ENCODE measurements at places on chromosomes 4 and X. TPM values are rescaled to one million over a fixed set of nuclear protein-coding genes. Genes with fewer than 3 reads are reported as not detected.

DNA sequence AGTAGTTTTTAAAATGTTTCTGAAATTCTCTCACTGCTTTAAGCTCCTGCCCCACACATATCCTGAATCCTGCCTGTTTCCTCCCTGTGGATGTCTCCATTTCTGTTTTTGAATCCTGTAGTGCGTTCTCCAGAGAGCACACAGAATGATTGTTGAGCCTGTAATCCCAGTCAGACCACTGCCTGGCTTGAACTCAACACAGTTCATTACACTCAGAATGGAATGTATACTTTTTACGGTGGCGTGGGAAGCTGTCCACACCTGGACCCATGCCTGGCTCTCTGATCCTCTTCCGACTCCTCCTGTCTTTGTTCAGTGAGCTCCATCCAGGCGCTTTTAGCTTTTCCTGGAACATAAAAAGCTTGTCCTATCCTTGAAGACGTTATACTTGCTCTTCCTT, 1217.0 kb upstream of the PRKX start:
- no peak overlapping the region for H3K4me3 ChIP-seq
- H3K4me1 ChIP-seq = no peaks in the 10 kb centered on the region
- H3K36me3 ChIP-seq = no peaks in the 10 kb centered on the region

DNA sequence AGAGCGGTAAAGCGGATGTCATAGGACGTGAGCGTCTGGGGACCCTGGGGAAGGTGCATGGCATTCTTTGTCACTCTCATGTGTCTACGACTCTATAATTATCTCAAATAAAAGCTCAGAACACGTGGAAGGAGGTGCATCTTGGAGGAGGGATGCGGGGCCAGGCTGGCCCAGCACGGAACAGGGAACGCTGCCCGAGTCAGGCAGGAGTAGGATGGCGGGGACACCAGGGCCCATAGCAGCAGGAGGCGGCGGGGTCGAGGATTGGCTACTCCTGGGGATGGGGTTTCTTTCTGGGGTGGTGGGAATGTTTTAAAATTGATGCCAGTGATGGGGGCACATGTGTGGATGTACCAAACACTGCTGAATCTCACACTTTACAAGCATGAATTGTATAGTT, 5.4 kb upstream of the HTRA3 start:
- no peak for DNase-seq
- no peak overlapping the region for H3K27ac ChIP-seq
- no peaks in the 10 kb centered on the region for H3K27me3 ChIP-seq
- H3K36me3 ChIP-seq = no peaks in the 10 kb centered on the region

DNA sequence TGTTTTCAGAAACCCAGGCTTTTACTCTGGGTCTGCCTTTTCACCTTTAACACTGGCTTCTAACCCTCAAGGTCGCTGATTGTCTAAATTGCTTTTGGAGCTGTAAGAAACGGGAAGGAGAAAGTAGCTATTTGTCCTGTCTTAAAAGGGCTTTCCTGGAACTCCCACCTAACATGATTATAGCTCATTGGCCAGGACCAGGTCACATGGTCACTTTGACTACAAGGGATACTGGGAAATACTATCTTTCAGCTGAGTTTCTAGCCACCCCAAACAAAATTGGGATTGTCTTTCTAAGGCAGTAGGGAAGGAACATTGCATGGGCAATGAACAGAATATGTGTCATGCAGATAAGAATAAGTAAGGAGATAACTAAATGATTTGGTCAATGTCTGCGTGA, 106.7 kb upstream of the ARHGAP24 start:
- H3K4me1 ChIP-seq = no peaks in the 10 kb centered on the region
- H3K27ac ChIP-seq = no peak overlapping the region
- no peaks in the 10 kb centered on the region for H3K27me3 ChIP-seq
- DNase-seq = no peak
- H3K4me3 ChIP-seq = no peak overlapping the region

- DNase-seq = no peak
- H3K27ac ChIP-seq = no peak overlapping the region
- H3K4me1 ChIP-seq = no peaks in the 10 kb centered on the region
- no peaks in the 10 kb centered on the region for H3K27me3 ChIP-seq
- H3K4me3 ChIP-seq = no peak overlapping the region
Measured at GRCh38 chrX:147923605-147924004, 11.9 kb downstream of the FMR1 start.

GRCh38 chr4:146265950-146266490, 51.7 kb downstream of the REELD1 start:
- no peaks in the 10 kb centered on the region for H3K4me1 ChIP-seq
- DNase-seq = no peak
- no peak overlapping the region for H3K4me3 ChIP-seq
- no peaks in the 10 kb centered on the region for H3K27me3 ChIP-seq
- no peak overlapping the region for H3K27ac ChIP-seq

GRCh38 chr4:176313596-176314336, 6.0 kb upstream of the SPCS3 start:
- H3K27me3 ChIP-seq = no peaks in the 10 kb centered on the region
- DNase-seq = no peak
- H3K36me3 ChIP-seq = no peaks in the 10 kb centered on the region
- no peaks in the 10 kb centered on the region for H3K4me1 ChIP-seq

GRCh38 chr4:21856754-21857153, 91.8 kb downstream of the KCNIP4 start:
- no peak overlapping the region for H3K4me3 ChIP-seq
- no peak overlapping the region for H3K27ac ChIP-seq
- H3K4me1 ChIP-seq = no peaks in the 10 kb centered on the region
- DNase-seq = no peak

GRCh38 chr4:92387459-92388069, 83.8 kb downstream of the GRID2 start:
- no peak overlapping the region for H3K4me3 ChIP-seq
- H3K36me3 ChIP-seq = no peaks in the 10 kb centered on the region
- DNase-seq = no peak
- no peaks in the 10 kb centered on the region for H3K27me3 ChIP-seq
- H3K4me1 ChIP-seq = no peaks in the 10 kb centered on the region
- H3K27ac ChIP-seq = no peak overlapping the region

DNA sequence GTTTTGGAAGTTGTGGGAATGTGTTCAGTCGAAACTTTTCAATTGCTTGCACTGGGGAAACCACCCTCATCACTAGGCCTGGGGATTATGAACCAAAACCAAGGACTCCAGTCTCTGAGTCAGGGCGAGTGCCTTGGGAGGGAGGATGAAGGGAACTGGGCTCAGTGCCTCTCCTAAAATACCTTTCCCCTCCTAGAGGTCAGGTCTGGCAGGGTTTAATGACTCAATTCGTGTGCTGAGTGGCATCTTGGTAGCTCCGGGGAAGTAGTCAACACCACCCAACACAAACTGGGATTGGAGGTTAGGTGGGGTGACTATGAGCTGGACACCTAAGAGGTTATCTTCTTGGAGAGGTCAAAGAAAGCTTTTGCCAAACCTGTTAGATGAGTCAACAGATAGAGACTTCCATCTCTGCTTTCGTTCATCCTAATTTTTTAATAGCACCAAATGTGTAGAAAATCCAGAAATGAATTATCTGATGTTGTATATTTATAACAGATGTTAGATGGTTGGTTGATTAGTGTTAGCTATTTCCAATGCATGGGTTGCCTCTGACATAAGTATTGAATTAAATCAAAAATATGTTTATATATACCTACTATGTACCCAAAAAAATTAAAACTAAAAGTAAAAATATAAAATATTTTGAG, 202.8 kb downstream of the SHROOM3 start:
- peak; percentile 73 for DNase-seq
- peaks cover 47% of the 10 kb centered on the region for H3K4me1 ChIP-seq
- H3K27ac ChIP-seq = peak overlapping the region; percentile 52
- H3K27me3 ChIP-seq = no peaks in the 10 kb centered on the region
- no peaks in the 10 kb centered on the region for H3K36me3 ChIP-seq
- H3K4me3 ChIP-seq = no peak overlapping the region

- no peaks in the 10 kb centered on the region for H3K4me1 ChIP-seq
- H3K36me3 ChIP-seq = no peaks in the 10 kb centered on the region
- no peak overlapping the region for H3K4me3 ChIP-seq
- no peaks in the 10 kb centered on the region for H3K27me3 ChIP-seq
- no peak overlapping the region for H3K27ac ChIP-seq
Measured at GRCh38 chr4:71377561-71377960, 38.7 kb downstream of the SLC4A4 start.

DNA sequence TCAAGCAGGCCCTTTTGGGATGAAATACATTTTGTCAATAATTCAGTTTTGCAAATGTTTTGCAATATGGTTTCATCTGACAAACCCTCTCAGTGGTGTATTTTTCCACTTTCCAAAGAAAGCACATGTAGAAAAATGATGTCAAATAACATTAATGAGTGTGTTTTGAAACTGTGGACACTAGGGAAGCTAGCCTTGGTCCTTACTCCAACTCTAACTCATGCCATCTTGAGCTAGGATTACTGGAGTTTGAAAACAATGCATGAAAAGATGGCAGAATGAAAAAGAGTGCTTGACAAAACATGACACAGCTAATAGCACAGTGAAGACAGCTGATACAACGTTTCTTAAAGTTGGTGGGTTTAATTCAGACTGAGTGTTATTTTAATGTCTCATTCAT, 41.4 kb downstream of the HAND2 start:
- no peak for DNase-seq
- no peaks in the 10 kb centered on the region for H3K36me3 ChIP-seq
- no peaks in the 10 kb centered on the region for H3K27me3 ChIP-seq
- peaks cover 29% of the 10 kb centered on the region for H3K4me1 ChIP-seq
- H3K27ac ChIP-seq = no peak overlapping the region

- no peaks in the 10 kb centered on the region for H3K27me3 ChIP-seq
- H3K4me3 ChIP-seq = no peak overlapping the region
- DNase-seq = no peak
- H3K4me1 ChIP-seq = no peaks in the 10 kb centered on the region
- H3K36me3 ChIP-seq = no peaks in the 10 kb centered on the region
Measured at GRCh38 chr4:157996061-157997028, 176.5 kb downstream of the GASK1B start.

DNA sequence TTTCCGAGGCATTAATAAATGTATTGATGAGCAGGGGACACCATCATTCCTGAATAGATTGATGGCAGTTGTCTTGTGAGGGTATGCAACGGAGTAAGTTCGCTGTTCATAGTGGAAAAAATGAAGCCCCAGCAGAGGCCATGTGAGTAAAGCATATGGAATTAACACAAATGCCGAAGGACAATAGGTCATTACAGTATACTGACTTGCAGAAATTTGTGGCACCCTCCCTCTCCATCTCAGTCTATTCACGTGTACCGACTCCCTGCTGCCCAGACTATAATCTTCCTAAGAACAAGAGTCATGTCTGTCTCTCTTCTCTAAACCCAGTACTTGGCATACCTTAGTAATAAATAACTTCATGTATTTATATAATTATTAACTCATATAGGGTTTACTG, 47.1 kb upstream of the PCDH10 start:
- no peak overlapping the region for H3K27ac ChIP-seq
- no peaks in the 10 kb centered on the region for H3K4me1 ChIP-seq

DNA sequence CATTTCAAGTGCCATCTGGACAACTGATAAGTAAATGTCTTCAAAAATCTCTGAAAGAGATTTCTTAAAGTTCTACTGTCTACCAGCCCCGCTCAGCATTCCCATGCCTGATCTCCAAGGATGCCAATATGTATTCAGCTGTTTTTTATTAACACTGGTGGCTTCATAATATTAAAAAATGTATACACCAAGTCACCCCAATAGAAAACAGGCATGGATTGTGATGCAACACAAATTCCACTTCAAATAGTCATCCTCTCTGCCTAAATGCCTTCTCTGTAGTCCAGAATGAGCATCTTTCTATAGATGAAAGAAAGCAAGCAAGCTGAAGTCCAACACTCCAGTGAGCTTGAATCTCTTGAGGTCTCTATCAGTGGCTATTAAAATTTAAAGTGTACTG, 152.2 kb upstream of the PPARGC1A start:
- H3K4me3 ChIP-seq = no peak overlapping the region
- DNase-seq = no peak
- no peaks in the 10 kb centered on the region for H3K27me3 ChIP-seq
- H3K36me3 ChIP-seq = no peaks in the 10 kb centered on the region

GRCh38 chrX:57070185-57070984, 51.0 kb downstream of the SPIN2B start:
- DNase-seq = no peak
- H3K36me3 ChIP-seq = no peaks in the 10 kb centered on the region
- H3K4me1 ChIP-seq = no peaks in the 10 kb centered on the region
- H3K27ac ChIP-seq = no peak overlapping the region
- H3K4me3 ChIP-seq = no peak overlapping the region

GRCh38 chr4:159205466-159205865, 102.6 kb downstream of the RAPGEF2 start:
- H3K36me3 ChIP-seq = no peaks in the 10 kb centered on the region
- H3K4me3 ChIP-seq = no peak overlapping the region
- H3K4me1 ChIP-seq = no peaks in the 10 kb centered on the region

- peaks cover 8% of the 10 kb centered on the region for H3K4me1 ChIP-seq
- no peak overlapping the region for H3K4me3 ChIP-seq
- no peaks in the 10 kb centered on the region for H3K27me3 ChIP-seq
- no peak for DNase-seq
Measured at GRCh38 chrX:55709735-55710134, 7.8 kb upstream of the RRAGB start.

DNA sequence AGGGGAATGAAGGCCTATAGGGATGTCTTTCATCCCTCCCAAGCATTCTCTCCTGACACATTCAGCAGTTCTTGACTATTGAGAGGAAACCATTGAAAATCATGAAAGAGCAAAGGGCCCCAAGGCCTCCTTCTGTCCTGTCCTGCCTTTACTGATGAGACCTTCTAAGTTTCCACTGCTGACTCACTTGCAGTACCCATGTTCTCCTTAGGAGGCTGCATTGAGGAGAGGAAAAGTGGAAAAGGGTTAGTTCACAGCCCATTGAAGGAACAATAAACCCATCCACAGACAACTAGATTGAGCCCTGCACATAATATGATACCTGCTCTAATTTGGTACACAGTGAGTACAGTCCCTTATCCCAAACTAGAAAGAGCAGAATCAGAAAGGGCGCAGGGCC, 115.1 kb upstream of the PNPLA4 start:
- H3K4me1 ChIP-seq = no peaks in the 10 kb centered on the region
- H3K36me3 ChIP-seq = no peaks in the 10 kb centered on the region
- DNase-seq = no peak
- no peaks in the 10 kb centered on the region for H3K27me3 ChIP-seq
- H3K27ac ChIP-seq = no peak overlapping the region

- DNase-seq = no peak
- H3K4me1 ChIP-seq = no peaks in the 10 kb centered on the region
- no peak overlapping the region for H3K4me3 ChIP-seq
- no peak overlapping the region for H3K27ac ChIP-seq
- H3K27me3 ChIP-seq = no peaks in the 10 kb centered on the region
- H3K36me3 ChIP-seq = peaks cover 35% of the 10 kb centered on the region
Measured at GRCh38 chr4:81446634-81447033, 25.1 kb downstream of the RASGEF1B start.

The TMEM31 gene
- not detected for total RNA-seq

The SOX3 gene
- not detected for total RNA-seq

The DMD gene
- total RNA-seq = 40.0 TPM

The COX7B2 gene
- not detected for total RNA-seq

The PNMA3 gene
- total RNA-seq = not detected

The FGD1 gene
- total RNA-seq = 16.5 TPM

The FRAS1 gene
- total RNA-seq = 0.75 TPM

Data from ascending aorta (tissue), 2 donors.